ENCODE measurements at places on chromosomes 7 and 10. TPM values are rescaled to one million over a fixed set of nuclear protein-coding genes. Genes with fewer than 3 reads are reported as not detected.
A peak's percentile ranks its signal among the peaks of the same experiment; 100 is the strongest.

- ATAC-seq: no peak
Observed at GRCh38 chr7:133910761-133911160, 216.4 kb upstream of the LRGUK start.

GRCh38 chr10:96636551-96636950 is 49.7 kb upstream of the TM9SF3 start:
- no peak for ATAC-seq

DNA sequence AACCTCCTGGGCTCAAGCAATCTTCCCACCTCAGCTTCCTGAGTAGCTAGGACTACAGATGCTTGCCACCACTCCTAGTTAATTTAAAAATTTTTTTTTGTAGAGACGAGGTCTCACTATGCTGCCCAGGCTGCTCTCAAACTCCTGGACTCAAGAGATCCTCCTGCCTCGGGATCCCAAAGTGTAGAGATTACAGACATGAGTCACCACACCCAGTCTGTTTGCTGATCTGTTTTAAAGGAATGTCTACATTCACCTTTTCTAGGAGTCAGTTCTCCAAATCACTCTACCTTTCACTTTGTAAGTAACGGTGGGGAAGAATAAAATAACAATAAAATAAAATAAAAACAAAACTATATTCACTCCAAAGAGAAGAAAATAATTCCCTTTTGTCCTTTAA is 86.6 kb upstream of the AGBL3 start:
- no peak for ATAC-seq

The CPN1 gene
- total RNA-seq: not detected

The LBX1 gene
- 14.0 TPM for total RNA-seq

GRCh38 chr7:158992759-158993158 is 136.4 kb downstream of the DYNC2I1 start:
- no peak for ATAC-seq

DNA sequence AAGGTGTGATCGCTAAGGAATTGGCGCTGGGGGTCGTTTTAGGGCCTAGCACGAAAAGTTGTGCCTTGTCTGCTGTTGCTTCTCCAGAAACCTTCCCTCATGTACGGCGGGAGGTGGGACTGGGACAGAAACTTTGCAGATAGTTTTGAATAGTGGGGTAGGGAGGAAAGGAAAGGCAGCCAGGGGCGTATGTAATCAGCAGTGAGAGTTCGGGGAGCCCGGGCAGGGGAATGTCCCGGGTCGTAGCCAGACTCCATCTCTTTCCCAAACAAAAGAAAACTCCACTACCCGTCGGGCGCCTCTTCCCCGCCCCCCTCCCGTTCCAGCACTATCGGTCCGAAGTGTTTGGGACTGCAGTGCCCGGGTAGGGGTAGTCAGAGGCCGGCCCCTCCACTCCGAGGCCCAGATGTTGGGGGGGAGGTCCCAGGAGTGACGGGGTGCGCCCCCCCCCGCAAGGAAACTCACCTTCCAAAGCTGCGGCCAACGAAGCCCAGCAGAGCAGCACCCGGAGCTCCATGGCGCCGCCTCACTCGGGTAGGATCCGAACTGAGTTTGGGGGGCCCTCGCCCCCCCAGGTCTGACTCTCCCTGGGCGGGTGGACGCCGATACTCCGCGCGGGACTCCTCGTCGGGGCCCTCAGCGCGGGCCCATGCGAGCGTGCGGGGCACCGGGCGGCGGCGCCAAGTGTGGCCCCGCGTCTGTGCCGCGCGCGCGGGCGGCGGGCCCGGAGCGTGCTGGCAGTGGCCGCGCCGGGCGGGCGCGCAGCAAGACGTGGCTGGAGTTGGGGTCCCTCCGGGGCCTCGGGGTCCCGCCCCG is 601 bp downstream of the EPHB4 start:
- ATAC-seq: peak; percentile 42

GRCh38 chr7:132770055-132770454 is 193.8 kb upstream of the PLXNA4 start:
- no peak for ATAC-seq

DNA sequence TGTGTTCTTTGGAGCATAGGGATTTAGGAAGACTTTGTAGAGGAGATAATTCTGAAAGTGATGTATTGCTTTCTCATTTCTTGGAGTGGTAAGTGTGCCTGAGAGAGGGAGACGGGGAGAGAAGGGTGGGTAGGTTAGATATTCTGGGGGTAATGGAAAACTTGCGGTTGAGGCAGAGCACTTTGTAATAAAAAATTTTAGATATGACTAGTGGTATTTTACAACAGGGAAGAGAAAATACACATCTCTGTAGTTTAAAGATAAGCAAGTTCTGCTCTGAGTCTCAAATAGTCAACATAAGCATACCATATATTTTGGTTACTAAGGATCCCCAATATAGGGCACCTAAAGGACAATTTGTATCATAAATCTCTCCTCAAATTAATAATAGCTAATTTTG is 6.6 kb downstream of the VPS50 start:
- no peak for ATAC-seq

The CTAGE6 gene
- total RNA-seq: 0.82 TPM

DNA sequence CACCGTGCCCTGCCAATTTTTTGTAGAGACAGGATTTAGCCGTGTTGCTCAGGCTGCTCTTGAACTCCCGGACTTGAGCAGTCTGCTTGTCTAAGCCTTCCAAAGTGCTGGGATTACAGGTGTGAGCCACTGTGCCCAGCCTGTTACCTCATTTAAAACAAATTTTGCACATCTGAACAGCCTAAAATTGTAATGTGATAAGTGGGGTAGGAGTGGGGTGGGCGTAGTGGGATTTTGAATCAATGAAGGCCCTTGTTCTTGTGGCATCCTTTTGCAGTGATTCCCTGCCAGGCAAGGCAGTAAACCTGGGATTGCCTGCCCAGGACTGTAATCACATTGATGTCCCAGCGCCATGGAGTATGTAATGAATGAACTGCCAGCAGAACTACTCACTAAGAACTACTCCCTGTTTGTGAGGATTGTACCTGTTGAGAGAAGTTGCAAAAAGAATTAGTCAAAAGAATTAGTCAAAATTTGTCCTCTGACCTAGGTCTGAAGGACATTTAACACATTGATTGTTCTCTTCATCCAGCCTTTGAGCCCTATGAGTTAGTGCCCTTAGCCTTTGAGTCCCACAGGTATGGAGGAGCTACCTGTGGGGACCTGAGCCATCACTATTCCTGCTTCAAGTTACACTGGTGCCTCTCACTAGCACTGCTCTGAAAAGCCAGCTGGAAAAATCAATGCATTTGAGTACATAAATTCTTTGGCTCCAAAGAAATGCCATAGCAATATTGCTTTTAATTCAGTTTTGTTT is 5.3 kb downstream of the RPS24 start:
- no peak for ATAC-seq

- no peak for ATAC-seq
Observed at GRCh38 chr7:24894429-24895221, 85.4 kb downstream of the OSBPL3 start.

DNA sequence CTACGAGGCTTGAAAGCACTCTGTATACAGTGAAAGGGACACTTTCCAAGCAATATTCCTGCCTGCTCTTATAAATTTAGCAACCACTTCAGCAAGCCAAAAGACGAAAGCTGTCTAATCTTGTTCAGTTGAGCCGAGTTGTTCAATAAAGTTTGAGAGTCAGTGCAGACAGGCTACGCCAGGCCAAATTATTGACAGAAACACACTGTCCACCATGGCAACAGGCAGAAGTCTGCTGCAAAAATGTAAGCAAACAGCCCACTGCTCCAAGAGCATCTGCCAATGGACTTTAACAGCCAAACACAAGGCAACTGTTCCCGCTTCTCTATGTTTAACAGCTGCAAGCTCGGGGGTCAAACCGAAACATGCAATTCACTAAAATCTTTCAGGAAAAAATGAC is 85.7 kb downstream of the GLI3 start:
- no peak for ATAC-seq

GRCh38 chr7:94971051-94971867 is 63.9 kb downstream of the PPP1R9A start:
- ATAC-seq: no peak

DNA sequence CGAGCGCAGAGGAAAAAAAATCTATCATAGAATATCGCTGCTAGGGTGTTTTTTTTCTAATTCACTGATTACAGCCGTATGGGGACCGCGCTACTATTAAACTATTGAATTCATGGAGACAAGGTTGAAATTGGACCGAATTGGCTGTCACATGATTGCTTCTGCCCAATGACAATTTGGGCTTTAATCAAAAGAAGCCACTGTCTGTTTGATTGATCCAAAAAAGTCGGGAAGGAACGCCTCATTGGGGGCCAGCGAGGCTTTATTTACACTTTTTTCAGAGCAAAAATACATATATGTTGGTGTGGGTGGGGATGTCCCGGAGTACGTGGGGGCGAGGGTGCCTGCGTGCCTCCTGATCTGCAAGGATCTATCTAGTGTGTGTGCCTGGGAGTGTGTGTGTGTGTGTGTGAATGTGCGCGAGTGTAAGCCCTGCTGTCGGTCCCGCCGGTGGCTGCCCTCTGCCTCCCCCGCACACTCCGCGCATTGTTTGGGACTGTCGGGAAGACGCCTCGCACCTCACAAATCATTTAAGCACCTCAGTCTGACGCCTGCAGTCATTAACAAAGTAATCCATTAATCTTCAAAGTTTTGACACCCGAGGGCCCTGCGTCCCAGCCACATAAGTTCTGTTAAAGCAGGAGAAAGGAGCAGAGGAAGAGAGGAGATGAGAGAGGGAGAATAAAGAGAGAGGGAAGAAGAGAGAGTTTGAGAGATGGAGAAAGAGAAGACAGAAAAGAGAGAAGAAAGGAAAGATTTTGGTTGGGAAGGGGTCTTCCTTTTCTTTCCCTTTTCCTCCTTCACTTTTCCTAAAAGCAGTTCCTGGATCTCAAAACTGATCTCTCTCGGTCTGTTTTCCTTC is at the start of gene HOXA2:
TSS of gene HOXA2 (minus strand) at position 103 of the 862 bp plus-strand sequence. CDS start 183 bp downstream, outside the sequence.
- ATAC-seq: peak; percentile 45

The BMS1 gene
- total RNA-seq: 14.3 TPM

DNA sequence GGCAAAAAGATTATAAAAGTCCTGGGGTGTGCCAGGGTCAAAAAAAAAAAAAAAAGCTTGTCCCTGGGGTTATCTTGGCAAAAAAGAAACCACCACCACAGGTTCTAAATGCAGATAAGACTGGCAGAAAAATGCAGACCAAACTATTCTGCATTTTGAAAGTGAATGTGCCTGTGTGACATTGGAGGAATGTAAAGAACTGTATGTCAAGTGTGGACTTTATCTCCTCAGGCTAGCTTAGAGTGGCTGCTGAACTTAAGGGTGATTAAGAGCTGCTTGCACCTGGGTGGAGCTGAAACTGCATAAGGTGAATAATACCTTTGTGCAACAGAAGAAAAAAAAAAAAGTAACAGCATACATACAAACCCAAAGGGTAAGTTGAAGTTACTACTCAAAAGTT is 1.3 kb upstream of the NAPEPLD start:
- no peak for ATAC-seq

The PAPSS2 gene
- total RNA-seq: 23.4 TPM

The OPALIN gene
- 0.21 TPM for total RNA-seq

DNA sequence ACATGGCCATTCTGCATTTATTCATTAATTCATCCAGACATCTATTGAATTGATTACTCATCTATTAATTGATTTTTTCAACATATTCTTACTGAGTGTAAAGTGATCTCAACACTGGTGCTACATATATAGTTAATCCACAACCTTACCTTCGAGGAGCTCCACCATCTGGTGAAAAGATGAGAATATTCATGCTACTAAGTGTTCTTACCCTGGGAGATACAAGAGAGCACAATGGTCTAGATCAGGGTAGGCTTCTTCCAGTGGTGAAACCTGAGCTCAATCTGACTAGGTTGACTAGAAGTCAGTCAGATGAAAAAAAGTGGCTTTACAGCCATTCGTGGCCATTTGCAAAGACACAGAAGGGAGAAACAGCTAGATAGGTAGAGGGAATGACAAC is 507.4 kb downstream of the ANKRD7 start:
- no peak for ATAC-seq

GRCh38 chr10:117132751-117133231 is 5.3 kb downstream of the VAX1 start:
- ATAC-seq: no peak

- ATAC-seq: peak; percentile 78
Observed at GRCh38 chr7:25009257-25009656, 29.3 kb upstream of the OSBPL3 start.

GRCh38 chr10:51260376-51260775 is 186.1 kb downstream of the PRKG1 start:
- ATAC-seq: peak; percentile 21

GRCh38 chr10:117425974-117426566 is 50.8 kb upstream of the PDZD8 start:
- ATAC-seq: no peak

The ERLIN1 gene
- total RNA-seq: 9.4 TPM

- no peak for ATAC-seq
Observed at GRCh38 chr7:77454802-77455201, 38.7 kb upstream of the GSAP start.

GRCh38 chr10:86087716-86088115 is 278.9 kb downstream of the GRID1 start:
- ATAC-seq: no peak

The OR2A1 gene
- 0.62 TPM for total RNA-seq

The SLC16A12 gene
- 0.04 TPM for total RNA-seq

The PARD3 gene
- 97.4 TPM for total RNA-seq

The CCDC172 gene
- 0.53 TPM for total RNA-seq

DNA sequence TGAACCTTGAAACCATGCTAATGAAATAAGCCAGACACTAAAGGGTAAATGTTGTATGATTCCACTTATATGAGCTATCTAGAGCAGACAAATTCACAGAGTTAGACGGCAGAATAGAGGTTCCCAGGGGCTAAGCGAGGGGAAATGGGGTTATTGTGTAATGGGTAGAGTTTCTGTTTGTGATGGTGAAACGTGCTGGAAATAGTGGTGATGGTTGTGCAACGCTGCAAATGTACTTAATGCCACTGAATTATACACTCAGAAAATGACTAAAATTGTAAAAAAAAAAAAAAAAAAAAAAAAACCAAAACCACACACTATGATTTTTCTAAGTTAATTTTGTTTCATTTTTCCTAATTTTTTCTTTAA is 30.0 kb downstream of the SFXN4 start:
- ATAC-seq: no peak

- ATAC-seq: no peak
Observed at GRCh38 chr7:101782476-101782875, 35.0 kb upstream of the CUX1 start.

DNA sequence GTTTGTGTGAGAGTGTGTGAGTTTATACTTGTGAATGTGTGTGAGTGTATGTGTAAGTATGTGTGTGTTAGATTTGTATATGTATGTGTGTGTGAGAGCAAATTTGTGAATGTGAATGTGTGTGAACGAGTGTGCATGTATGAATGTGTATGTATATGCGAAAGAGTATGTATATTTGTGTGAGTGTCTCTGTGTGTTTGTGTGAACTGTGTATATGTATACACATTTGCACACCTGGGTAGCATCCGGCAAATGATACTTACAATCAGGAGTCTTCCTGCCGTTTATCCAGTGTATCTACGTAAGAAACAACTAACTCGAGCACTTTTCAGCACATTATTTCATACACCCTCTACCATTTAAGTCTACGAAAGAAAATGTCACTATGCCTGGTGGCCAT is 487.4 kb downstream of the TNS3 start:
- ATAC-seq: no peak

The TUBAL3 gene
- not detected for total RNA-seq

The PIK3CG gene
- 0.14 TPM for total RNA-seq
